Activated T-helper 1 cell treated with anti-CD3 and anti-CD28 coated beads, Interleukin-12 subunit alpha, Interleukin-12 subunit beta, Interleukin-2, Interleukin-4 antibody, amounts not matched to agents 30 ng/mL and 10 ng/mL and 1 ng/mL, durations not matched to agents 14 hours and 24 hours and 36 hours (primary cell): ENCODE measurements at places on chromosomes 7 and 10. TPM values are rescaled to one million over a fixed set of nuclear protein-coding genes. Genes with fewer than 3 reads are reported as not detected.

GRCh38 chr10:125868372-125868975 is 12.6 kb downstream of the DHX32 start:
- no peaks in the 10 kb centered on the region for H3K4me1 ChIP-seq
- no peak overlapping the region for H3K27ac ChIP-seq
- no peak for DNase-seq
- peaks cover 2% of the 10 kb centered on the region for H3K27me3 ChIP-seq
- H3K36me3 ChIP-seq, result no peaks in the 10 kb centered on the region
- H3K4me3 ChIP-seq, result no peak overlapping the region

DNA sequence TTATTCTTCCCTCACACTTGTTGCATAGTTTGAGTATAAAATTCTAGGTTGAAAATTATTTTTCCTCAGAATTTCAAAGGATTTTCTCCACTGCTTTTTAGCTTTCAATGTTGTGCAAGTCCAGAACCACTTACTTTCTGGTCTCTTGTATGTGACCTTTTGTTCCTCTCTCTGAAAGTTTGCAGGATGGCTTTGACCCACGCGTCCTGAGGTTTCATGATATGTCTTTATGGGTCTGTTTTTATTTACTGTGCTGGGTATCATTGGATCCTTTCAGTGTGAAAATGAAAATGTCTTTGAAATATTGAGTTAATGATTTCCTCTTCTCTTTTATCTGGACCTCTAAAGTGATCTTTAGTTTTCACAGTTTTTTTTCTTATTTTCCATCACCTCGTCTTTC is 38.5 kb downstream of the C1GALT1 start:
- H3K4me3 ChIP-seq, result no peak overlapping the region
- no peaks in the 10 kb centered on the region for H3K27me3 ChIP-seq
- H3K36me3 ChIP-seq, result peaks cover 28% of the 10 kb centered on the region
- peak overlapping the region; percentile 24 for H3K27ac ChIP-seq

- no peak for DNase-seq
- no peak overlapping the region for H3K27ac ChIP-seq
Observed at GRCh38 chr10:37739181-37739580, 118.2 kb downstream of the ZNF248 start.

Gene HOXA3
- not detected in 2 replicates for total RNA-seq

GRCh38 chr7:118642396-118642795 is 417.9 kb downstream of the ANKRD7 start:
- no peaks in the 10 kb centered on the region for H3K27me3 ChIP-seq
- no peaks in the 10 kb centered on the region for H3K4me1 ChIP-seq
- H3K27ac ChIP-seq, result no peak overlapping the region
- no peak for DNase-seq

Gene MOGAT3
- total RNA-seq, result not detected in 2 replicates

DNA sequence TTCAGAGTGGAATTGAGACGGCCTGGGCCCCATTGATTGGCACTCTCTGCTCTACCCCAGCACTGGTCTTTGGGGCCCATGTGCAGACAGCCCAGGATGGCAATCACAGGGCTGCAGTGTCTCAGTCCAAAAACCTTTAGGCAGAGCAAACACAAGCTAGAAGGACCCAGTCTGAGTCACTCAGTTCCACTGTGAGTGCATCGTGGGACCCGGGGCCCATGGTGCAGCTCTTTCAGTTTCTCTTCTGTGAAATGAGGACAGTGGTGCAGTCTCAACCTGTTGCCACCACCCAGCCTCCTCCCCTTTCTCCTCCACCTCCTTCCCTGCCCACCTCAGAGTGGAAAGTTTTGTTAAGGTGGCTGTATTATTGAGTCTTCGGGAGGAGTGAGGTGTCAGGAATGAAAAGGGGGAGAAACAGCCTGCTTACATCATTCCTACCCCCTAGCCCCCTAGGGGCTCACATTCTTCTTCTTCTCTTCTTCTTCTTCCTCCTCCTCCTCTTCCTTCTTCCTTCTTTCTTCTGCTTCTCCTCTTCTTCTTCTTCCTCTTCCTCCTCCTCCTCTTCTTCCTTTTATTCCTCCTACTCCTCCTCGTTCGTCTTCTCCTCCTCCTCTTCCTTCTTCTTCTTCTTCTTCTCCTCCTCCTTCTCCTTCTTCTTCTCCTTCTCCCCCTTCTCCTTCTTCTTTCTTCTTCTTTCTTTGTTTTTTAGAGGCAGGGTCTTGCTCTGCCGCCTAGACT is 19.5 kb upstream of the CARD11 start:
- peak overlapping the region; percentile 80 for H3K27ac ChIP-seq
- peaks cover 73% of the 10 kb centered on the region for H3K4me1 ChIP-seq
- no peaks in the 10 kb centered on the region for H3K27me3 ChIP-seq
- DNase-seq, result peak; percentile 77

GRCh38 chr7:1715671-1716074 is 45.6 kb downstream of the ELFN1 start:
- no peaks in the 10 kb centered on the region for H3K27me3 ChIP-seq
- no peaks in the 10 kb centered on the region for H3K4me1 ChIP-seq
- DNase-seq, result no peak
- H3K36me3 ChIP-seq, result no peaks in the 10 kb centered on the region
- no peak overlapping the region for H3K27ac ChIP-seq

Gene SPDYE11
- not detected in 2 replicates for total RNA-seq
